Fibroblast of skin of right biceps (primary cell): ENCODE measurements at places on chromosomes 5 and 9.

DNA sequence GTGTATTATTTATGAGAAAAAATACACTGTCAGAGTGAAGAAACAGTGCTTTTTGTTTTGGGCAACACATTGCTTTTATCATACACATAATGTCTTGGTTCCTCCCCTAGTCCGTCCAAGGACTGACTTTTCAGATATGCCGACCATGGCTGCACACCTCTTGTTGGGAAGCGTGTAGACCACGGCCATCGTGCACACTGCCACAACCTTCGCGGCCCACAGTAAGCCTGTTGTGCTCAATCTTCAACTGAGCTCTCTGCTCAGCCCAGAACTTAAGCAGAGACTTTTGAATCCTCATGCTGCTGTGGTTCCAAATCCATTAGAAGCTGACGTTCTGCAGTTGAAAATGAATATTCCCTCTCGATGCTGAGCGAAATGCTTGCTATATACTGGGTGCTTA is 157.6 kb upstream of the IRX2 start:
- no peak for DNase-seq

GRCh38 chr5:126624534-126624933 is 23.8 kb downstream of the PHAX start:
- DNase-seq: peak; percentile 92

GRCh38 chr5:142897328-142897727 is 127.2 kb downstream of the ARHGAP26 start:
- no peak for DNase-seq

DNA sequence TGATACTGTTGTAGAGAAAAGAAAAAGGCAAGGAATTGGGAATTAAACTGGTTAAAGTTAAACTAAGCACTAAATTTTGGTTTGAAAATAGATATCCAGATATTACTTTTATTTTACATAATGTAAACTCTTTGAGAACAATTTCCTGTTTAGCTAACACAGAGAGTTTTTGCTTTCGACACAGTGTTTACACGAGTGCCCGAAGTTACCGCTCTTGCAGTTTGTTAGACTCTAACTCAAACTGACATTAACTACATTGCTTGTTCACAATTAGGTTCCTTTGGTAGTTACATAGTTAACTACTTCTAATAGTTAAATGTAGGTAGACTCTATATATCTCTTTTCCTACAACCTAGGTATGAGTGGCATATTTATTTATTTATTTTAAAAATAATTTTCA is 117.1 kb upstream of the CHD1 start:
- DNase-seq: no peak

GRCh38 chr9:97900103-97900737 is 22.1 kb downstream of the TRMO start:
- peak; percentile 47 for DNase-seq

- DNase-seq: no peak
These were observed 18.8 kb upstream of the GFPT2 start for GRCh38 chr5:180371949-180372348.

DNA sequence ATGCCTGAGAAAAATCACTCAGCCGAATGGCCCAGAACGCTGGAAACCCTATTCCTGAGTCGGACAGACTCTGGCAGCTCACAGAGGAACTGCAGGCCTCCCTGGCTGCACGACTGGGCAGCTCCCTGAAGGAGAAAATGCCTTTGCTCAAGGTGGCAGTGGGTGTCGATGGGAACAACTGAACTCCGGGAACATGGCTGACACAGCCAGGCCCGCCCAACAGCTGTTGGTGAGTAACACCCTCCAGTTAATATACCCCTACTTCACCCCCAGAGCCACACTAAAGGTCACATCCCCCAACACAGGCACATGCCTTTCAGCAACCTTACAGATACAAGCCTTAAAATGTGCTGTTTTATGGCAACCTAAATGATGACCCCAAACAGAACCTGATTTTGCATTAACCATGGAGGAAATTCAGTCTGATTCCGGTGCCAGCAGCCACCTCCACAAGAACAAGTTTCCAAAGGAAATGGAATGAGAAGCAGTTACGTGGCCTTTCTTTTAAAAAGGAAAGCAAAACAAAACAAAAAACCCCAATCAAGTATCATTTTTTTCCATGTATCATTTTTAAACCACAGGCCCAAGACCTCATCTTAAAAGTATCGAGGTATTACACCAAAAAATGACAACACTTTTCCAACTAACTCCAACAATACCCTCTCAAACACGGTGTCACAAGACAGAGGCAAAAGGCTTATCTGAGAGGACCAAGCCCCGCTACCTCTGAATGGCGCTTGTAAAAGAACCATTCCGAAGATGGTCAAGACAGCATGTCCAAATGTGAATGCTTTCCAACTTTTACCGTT is 3.1 kb downstream of the KLF9 start:
- DNase-seq: peak; percentile 43

- DNase-seq: no peak
These were observed 298.3 kb upstream of the TNC start for GRCh38 chr9:115416299-115416698.

DNA sequence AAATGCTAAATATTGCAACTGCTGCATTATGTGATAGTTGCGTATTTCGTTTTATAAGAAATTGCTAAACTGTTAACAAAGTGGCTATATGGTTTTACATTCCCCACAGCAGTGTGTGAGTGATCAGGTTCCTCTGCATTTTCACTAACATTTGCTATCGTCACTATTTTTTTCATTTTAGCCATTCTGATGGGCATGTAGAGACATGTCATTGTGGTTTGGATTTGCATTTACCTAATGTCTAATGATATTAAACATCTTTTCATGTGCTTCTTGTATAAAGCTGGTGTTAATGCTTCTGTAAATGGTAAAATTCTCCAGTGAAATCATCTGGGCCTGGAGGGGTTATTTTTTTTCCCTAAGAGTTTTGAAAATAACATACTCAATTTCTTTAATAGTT is 61.6 kb downstream of the ERCC6L2 start:
- DNase-seq: no peak

- peak; percentile 6 for DNase-seq
These were observed 984.5 kb upstream of the CDH18 start for GRCh38 chr5:20972419-20972925.

- no peak for DNase-seq
These were observed 269.6 kb upstream of the KLF4 start for GRCh38 chr9:107759009-107759822.

DNA sequence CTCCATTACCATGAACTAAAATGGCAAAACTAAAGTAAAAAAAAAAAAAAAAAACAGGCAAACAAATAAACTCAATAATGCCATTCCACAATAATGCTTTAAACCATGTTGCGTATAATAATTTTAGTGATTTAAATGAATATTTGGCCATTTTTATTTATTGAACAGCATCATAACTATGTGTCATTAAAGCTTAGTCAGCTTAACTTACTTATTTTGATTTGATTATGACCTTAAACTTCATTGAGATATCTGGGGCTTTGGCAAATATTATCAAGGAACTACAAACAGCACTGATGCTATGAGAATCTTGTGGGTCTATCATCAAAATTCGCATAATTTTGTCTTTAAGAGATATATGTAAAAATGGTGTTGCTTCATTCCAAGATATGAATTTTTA is 1610.3 kb upstream of the NUDT12 start:
- no peak for DNase-seq

GRCh38 chr5:64629841-64630240 is 60.5 kb upstream of the SHISAL2B start:
- DNase-seq: no peak

DNA sequence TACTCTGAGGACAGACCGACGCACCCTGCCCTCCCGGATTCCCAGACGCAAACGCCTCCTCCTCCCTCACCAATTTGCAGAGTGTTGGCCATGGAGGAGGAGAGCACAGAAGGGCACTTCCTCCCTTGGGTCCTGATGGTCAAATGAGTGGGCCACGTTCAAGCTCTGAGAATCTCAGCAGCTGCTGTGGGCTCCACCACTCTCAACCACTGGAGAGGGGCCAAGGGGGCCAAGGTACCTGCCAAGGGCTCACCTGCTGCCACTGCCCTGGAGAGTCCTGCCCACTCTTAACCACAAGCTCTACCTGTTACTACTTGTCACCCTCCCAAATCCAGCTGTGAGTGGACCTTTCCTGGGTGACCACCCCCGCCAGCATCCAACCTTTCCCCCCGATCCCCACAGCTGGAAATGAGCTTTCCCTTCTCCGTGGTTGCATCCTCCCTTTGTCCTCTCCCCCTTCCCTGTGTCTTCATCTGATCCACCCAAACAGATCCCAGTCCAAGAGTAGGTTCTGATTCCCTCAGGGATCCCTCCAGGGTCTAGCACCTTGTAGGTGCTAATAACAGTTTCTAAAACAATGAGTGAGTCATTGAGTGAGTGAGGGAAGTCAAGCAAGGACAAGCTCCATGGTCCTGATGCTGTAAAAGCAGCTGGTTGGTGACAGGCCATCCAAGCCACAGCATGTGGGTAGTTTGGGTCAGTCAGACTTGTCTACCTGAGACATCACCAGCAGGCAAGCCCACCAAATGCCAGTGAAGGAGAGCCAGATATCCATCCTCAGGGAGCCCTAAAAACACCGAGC is 69.7 kb downstream of the FAM114A2 start:
- no peak for DNase-seq
